ENCODE measurements at places on chromosomes 2 and 18.
A peak's percentile ranks its signal among the peaks of the same experiment; 100 is the strongest.

DNA sequence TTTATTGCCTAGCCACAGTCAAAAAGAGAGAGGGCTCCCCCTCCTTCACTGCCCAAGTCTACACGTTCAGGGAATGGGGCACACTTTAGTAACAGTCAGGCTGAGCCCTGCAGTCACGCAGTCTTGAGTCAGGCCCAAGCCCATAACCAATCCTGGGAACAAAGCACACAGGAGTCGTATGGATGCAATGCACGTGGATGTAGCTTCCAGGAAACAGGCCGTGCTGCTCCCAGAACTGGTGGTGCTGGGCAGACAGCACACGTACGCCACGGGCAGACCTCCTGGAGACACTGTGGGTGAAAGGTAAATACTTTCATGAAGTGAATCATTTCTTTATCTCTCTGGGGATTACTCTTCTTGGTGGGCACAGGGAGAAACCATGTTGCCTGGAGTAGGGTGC is 30.0 kb upstream of the MBP start:
- DNase-seq, result no peak

- no peak for DNase-seq
These were observed 14.0 kb downstream of the STRADB start for GRCh38 chr2:201465524-201465971.

- no peak for DNase-seq
These were observed 131.5 kb downstream of the SMAD7 start for GRCh38 chr18:48819276-48819675.

DNA sequence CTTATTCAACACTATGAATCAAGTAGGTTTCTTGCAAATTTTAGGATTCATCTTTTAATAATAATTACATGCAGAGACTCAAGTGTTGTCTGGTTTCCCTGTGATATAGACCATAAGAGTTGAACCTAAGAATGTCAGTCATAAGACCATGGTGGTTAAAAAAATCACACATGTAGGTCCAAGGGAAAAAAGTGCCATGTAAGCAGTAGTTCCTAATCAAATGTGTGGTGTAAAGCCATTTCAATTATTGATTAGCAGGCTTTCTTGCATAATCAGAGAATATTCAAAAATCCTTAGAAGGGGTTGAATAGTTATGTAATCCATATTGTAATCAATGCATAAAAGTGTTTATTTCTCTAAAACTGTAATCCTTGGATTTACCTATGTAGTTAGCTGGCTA is 93.8 kb downstream of the DCC start:
- no peak for DNase-seq

DNA sequence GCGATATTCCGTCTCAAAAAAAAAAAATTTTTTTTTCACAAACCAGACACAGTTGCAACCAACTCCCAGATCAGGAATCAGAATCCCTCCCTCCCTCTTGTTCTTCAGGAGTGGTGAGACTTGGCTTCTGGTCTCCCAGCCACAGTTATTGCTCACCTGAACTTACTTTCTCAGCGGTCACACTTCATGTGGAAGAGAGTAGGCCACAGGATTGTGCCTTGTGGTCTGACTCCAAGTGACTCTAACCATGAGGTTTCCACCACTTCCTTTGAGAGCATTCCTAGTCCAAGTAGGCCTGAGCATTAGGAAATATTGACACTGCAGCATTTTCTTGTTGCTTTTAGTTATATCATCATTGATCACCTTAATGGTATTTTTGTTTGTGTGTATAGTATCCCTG is 12.1 kb downstream of the FMNL2 start:
- DNase-seq, result no peak

- DNase-seq, result no peak
These were observed 214.0 kb upstream of the TRIB2 start for GRCh38 chr2:12502759-12503158.

- DNase-seq, result no peak
These were observed 147.9 kb upstream of the CAVIN2 start for GRCh38 chr2:191994749-191995148.

GRCh38 chr2:200471324-200471848 is 38.5 kb downstream of the KCTD18 start:
- DNase-seq, result peak; percentile 75

DNA sequence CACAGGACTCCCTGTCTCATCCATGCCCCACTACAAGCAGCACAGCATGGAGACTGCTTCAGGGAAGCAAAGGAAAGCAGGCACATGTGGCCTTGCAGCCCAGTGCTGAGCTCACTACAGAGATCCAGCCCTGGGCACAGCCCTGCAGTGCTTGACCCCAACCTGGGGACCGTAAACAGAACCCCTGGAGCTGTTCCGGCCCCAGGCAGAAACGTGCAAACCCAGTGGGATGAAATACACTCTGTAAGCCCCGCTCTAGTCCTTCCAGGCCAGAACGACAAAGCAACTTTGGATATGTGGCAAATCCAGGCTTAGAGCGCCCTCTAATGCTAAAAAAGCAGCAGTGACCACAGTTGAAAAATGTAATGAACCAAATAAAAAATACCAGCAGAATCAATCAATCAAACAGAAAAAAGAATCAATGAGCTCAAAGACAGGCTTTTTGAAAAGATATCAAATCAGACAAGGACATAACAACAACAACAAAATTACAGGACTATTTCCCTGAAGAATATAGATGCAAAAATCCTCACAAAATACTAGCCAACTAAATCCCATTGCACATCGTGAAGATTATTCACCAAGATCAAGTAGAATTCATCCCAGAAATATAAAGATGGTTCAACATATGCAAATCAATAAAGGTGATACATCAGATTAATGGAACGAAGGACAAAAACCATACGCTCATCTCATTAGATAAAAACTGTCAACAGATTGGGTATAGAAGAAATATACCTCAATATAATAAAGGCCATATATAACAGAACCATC is 45.6 kb downstream of the ZNF519 start:
- peak; percentile 53 for DNase-seq

- DNase-seq, result no peak
These were observed 27.8 kb downstream of the GLI2 start for GRCh38 chr2:120763508-120763907.

DNA sequence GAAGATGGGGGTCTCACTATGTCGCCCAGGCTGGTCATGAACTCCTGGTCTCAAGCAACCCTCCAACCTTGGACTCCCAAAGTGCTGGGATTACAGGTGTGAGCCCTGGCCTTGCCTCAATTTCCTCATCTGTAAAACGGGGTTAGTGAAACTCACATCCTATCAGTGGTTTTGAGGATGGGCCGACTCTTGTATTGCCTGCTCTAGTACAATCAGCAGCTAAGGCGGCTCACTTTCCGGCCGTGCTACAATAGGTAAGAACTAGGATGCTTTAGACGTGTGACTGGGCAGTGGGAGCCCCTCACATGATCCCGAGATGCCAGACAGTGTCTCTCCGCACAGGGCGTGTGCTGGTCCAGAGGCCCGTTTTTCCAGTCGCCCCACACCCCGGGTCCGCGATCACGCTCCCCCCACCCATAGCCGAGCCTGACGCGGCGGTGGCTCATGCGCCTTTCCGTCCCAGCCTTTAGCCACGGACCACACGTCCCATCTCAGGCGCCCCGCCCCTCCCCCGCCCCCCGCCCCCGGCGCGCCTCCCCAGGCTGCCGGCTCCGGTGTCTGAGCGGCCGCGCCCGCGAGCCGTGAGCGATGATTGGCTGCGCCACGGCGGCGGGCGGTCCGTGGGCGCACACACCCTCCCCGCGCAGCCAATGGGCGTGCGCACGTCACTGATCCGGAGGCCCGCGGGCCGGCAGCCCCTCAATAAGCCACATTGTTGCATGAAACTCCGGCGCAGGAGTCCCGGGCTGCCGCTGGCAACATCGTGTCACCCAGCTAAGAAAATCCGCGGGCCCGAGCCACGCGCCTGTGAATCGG is at the start of gene HK2:
Gene HK2 (plus strand): TSS at position 710 of the 816 bp plus-strand sequence. CDS start 454 bp downstream, outside the sequence.
- peak; percentile 99 for DNase-seq

DNA sequence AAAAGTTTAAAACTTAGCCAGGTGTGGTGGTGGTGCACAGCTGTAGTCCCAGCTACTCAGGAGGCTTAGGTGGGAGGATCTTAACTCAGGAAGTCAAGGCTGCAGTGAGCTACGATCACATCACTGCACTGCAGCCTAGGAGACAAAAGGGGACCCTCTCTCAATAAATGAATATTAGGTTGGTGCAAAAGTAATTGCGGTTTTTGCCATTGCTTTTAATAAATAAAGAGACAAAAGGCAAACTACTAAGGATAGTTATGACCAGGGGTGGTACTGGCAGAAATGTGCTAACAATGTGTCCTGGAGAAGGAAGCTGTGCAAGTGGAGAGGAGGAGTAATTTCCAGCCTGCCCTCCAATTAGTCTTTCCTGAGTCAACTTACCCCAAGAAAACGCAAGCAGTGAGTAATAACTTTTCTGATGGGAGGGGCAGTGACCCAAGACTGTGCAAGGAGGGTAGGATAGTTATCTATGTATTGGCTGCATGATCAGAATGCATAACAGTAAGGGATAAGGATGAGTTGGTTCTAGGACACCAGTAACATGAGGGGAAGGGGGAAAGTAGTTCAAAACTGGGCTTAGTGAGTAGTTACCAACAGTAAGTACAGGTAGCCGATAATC is 1.5 kb downstream of the EXOC6B start:
- no peak for DNase-seq

DNA sequence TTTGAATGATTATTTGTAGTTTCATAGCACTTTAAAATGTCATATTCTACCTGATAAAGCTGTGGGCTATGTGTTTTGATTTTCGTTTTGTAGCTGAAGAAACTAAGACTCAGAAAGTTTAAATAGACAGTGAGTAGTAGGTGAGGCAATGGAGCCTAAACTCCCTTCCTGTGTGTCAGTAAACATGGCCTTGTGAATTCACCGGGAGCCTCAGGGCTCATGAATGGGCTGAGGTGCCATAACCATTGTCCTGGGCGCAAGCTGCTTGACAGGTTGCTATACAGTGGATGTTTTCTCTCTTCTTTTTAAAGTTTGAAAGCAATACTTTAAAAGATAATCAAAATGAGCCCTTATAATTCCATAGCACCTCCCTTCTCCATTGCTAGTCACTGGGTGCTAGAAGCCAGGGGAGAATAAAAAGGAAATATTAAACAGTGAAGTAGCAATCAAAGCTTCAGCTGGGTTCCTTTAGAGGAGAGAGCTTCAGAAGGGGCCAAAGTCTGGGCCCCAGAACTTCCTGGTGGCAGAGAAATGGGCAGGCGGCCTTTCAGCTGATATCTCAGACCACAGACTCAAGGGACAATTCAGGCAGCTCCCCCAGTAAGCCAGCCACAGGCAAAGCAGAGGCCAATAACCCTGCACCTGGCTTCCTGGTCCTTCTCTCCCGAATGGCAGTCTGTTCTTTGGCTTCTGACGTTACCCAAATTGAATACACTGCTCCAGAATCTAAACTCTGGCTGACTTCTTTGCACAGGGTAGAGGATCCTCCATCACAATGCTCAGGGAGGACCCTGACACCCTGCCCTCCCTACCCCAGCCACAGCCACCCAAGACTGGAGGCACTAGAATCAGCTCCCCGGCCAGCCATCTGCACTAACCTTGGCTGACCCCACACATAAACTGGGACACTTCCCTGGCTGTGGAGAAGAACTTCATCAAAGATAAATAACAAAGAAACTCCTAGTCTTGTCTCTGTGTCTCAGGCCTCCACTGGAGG is 51.8 kb upstream of the NPAS2 start:
- no peak for DNase-seq

DNA sequence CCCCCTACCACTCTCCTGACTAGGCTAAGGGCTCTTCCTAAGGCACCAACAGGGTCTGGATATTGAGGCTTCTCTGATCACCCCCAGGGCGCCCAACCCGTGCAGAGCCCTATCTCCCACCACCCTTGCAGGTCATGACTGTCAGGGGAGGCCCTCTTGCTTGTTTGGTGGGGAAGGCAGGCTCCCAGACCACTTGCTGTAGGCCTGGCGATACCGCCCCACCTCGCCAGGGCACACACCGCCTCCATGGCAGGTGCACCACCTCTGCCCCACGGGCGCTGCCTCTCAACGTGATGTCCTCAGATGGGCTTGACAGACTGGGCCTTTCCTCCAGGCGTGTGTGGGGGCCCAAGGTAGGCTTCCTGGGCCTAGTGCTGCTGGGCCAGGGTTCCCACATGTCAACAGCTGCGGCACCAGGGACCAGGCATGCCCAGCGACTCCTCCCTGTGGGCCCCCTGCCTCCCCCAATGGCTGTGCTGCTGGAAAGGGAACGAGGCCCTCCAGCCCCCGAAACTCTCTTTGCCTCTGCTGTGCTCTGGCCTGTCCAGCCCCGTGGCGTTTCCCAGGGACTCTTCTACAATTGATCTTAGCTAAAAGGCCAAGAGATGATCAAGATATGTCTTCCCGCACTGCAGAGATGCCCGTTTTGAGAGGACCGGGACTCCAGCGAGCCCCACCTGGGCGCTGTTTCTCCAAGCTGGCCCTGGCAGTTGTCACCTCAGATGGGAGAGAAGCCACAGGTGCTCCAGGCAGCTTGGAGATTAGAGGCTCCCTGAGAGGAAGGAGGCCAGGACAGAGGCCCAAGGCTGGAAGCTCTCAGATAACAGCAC is 7.5 kb downstream of the NPPC start:
- DNase-seq, result no peak

- DNase-seq, result no peak
These were observed 21.6 kb upstream of the B3GNT7 start for GRCh38 chr2:231373786-231374349.
